Smooth muscle cell of bladder (primary cell): ENCODE measurements at places on chromosomes 12 and 14. TPM values are rescaled to one million over a fixed set of nuclear protein-coding genes. Genes with fewer than 3 reads are reported as not detected.

KRT82 gene
- total RNA-seq, result not detected in 2 replicates

OTOGL gene
- total RNA-seq, result 0.09 and 0.14 TPM in 2 replicates

CISTR gene
- not detected in 2 replicates for total RNA-seq

CCDC175 gene
- total RNA-seq, result not detected in 2 replicates

VASH1 gene
- 2.6 and 5.1 TPM in 2 replicates for total RNA-seq

C1S gene
- 545 and 658 TPM in 2 replicates for total RNA-seq
